Stimulated activated CD4-positive, alpha-beta T cell treated with anti-CD3 and anti-CD28 coated beads, Interleukin-1b, Interleukin-23, amount 100 ng/mL, for 1 hour (primary cell): ENCODE measurements at places on chromosomes 5 and 9.

GRCh38 chr5:73230264-73231245 is 57.6 kb downstream of the TMEM174 start:
- no peak for DNase-seq

- DNase-seq, result no peak
Measured at GRCh38 chr5:76657683-76658311, 34.6 kb upstream of the F2RL2 start.

GRCh38 chr5:67315082-67315989 is 118.7 kb upstream of the CD180 start:
- DNase-seq, result no peak

- DNase-seq, result no peak
Measured at GRCh38 chr5:43584166-43584699, 18.7 kb upstream of the NNT start.

DNA sequence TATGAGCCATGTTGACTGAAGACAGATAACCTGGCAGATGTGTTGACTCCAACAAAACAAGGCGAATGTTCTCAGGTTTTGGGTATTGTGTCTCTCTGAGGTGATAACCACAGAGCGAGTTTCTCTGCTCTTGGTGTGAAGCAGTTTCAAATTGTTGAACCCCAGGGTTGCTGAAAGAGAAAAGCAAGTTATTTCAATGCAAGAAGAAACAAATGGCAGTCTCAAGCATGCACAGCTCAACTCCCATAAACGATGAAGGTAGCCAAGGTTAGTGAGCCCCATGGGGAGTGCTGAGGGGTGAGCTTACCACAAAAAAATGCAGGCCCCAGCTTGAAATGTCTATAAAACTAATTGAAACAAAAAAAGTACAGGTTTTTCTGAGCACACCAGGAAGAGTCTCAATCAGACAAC is 220.8 kb upstream of the DAPK1 start:
- no peak for DNase-seq

GRCh38 chr5:17477043-17477442 is 21.0 kb upstream of the TAF11L2 start:
- DNase-seq, result no peak

DNA sequence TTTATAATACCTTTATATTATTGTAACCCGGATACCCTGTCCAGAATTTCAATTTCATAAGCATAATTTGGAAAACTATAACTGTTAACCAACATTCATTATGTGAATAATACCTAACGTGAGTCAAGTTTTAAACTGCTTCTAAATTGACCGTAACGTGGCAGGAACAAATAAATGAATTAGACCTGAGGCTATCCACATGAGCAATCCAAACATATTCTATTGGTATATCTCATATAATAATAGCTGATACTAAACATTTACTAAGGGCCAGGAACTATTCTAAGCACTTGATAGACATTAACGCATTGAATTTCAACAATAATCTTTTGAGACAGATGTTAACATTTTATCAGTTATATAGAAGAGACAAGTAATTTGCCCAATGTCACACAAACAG is 276.4 kb downstream of the MEF2C start:
- no peak for DNase-seq

GRCh38 chr5:36198281-36198680 is 43.4 kb downstream of the NADK2 start:
- no peak for DNase-seq

GRCh38 chr9:129458663-129459546 is 162.0 kb downstream of the C9orf50 start:
- DNase-seq, result no peak

GRCh38 chr5:138949988-138950387 is 74.9 kb upstream of the LRRTM2 start:
- DNase-seq, result no peak

DNA sequence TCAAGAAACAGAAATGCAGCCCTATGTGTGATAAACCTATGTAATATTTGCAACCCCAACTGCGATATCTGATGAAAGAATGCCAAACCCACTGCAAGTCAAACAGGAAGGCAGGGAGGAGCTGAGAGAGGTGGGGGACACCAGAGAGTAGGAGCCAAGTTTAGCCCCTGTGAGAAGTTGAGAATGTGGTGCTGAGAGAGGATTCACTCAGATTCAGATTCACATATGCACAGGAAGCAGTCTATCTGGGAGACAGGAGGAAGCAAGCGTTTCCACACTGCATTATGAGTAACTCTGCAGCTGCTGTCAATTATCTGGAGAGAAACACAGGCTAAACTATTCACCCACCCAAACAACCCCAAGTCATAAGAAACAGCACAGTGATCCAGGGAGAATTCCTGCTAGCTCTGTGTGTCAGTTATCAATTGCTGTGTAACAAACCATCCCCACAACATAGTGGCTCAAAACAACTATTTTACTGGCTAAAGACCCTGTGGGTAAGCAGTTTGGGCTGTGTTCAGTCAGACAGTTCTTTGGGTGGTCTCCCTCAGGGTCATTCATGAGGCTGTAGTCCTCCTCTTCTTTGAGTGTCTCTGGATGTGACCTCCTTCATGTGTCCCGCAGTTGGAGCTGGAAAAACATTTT is 161.9 kb upstream of the RAI14 start:
- no peak for DNase-seq

- DNase-seq, result no peak
Measured at GRCh38 chr9:33136721-33137670, 30.1 kb downstream of the B4GALT1 start.

- DNase-seq, result no peak
Measured at GRCh38 chr5:151075698-151076331, 5.0 kb downstream of the TNIP1 start.

GRCh38 chr5:6676702-6677101 is 36.5 kb upstream of the TENT4A start:
- no peak for DNase-seq

- no peak for DNase-seq
Measured at GRCh38 chr5:87002485-87002884, 265.2 kb upstream of the RASA1 start.

GRCh38 chr5:19918780-19919179 is 69.2 kb downstream of the CDH18 start:
- no peak for DNase-seq

- no peak for DNase-seq
Measured at GRCh38 chr5:157269165-157269671, 3.3 kb downstream of the CYFIP2 start.

- no peak for DNase-seq
Measured at GRCh38 chr9:14320271-14321181, 6.6 kb upstream of the NFIB start.
